ENCODE measurements at places on chromosomes 4 and X.

- H3K4me1 ChIP-seq: no peaks in the 10 kb centered on the region
- no peaks in the 10 kb centered on the region for H3K27me3 ChIP-seq
- no peaks in the 10 kb centered on the region for H3K36me3 ChIP-seq
- H3K4me3 ChIP-seq: no peak overlapping the region
- no peak for DNase-seq
- no peak overlapping the region for H3K27ac ChIP-seq
Observed at GRCh38 chr4:182628544-182628943, 288.6 kb downstream of the DCTD start.

DNA sequence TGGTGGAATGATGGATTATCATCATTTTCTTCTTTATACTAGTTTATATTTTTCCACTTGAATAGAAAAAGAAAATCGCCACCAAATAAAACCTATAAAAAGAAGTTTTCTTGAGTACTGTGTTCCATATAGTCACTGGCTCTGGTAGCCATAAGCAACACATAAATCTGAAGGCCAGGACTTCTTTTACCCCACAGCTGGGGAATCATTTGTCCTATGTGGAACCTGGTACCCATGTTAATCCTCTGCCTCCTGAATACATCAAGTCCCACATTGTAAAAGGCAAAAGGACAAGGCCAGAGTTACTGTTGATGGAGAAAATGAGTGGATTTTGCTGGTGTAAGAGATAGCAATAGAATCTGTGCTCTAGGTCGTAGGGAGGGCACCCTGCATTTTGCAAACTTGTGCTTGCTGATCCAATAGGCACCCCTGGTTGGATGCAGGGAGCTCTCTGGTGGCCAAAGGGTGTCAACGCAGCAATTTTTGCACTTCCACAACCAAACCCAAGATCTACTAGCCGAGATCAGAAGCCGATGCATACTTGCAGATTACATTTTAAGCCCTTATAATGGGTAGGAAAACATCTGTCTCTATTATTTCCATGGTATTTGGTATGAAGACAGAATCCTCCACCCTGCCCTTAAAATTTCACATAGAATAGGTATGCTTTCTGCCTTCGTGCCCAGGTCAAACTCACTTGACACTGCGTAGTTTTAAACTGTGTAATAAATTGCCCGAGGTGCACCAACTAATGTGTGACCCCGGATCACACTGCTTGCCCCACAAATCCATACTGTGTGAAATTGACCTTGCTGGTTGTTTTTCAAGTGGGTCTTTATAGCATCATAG lies 146.2 kb upstream of the SCML1 start:
- H3K4me1 ChIP-seq: peaks cover 3% of the 10 kb centered on the region
- no peak for DNase-seq
- H3K36me3 ChIP-seq: no peaks in the 10 kb centered on the region
- H3K4me3 ChIP-seq: no peak overlapping the region

- DNase-seq: peak; percentile 7
- H3K4me3 ChIP-seq: peak overlapping the region; percentile 17
- no peaks in the 10 kb centered on the region for H3K27me3 ChIP-seq
- no peaks in the 10 kb centered on the region for H3K4me1 ChIP-seq
- H3K27ac ChIP-seq: no peak overlapping the region
Observed at GRCh38 chrX:33725535-33726210, 406.4 kb downstream of the FAM47A start.

DNA sequence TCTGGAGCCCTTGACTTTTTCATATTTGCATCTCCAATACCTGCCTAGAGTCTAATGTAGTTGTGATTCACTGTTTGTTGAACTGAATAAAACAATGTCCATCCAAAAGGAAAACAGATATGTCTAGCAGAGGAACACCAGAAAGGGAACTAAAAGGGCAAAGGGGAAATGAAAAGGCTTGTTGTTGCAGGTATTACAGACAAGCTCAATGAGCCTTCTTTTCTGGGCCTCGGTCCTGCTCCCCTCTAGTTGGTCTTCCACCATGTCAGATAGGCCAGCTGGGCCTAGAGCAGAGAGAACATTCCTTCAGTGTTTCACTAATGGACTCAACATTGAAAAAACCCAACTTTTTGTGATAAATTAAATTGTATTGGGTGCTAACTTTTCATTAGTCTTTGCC lies 55.4 kb downstream of the ZFX start:
- H3K36me3 ChIP-seq: no peaks in the 10 kb centered on the region
- H3K4me1 ChIP-seq: peaks cover 24% of the 10 kb centered on the region
- H3K27me3 ChIP-seq: no peaks in the 10 kb centered on the region
- no peak for DNase-seq
- H3K27ac ChIP-seq: no peak overlapping the region
- H3K4me3 ChIP-seq: no peak overlapping the region

DNA sequence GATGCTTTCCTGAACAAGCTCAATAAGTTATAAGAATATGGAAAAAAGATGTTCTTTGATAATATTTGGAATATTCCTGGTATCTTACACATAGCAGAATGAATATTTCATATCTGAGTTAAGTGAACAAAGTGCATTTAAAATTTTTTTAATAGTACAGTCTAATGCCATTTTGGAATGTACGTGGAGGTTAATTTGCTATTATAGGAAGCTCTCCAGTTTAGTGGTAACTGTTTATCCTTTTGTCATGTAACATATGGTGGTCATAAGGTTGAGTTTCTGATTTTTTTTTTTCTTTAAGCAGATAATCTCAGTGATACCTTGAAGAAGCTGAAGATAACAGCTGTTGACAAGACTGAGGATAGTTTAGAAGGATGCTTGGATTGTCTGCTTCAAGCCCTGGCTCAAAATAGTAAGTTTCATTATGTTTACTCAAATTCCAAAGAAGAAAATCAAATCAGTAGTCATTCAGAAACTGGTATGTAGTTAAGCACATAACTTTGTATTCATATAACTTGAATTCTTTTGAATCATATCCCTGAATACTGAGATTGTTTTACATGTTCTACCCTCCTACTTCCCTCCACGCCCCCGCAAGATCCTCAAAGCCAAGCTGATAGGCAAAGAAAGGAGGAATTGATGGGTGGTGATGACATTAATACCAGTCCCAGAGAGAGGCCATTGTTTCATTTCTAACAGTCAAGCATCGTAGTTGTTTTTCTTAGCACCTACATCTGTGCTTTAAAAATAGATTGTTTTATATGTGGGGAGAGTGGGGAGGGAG lies 32.1 kb downstream of the RAP1GDS1 start:
- no peaks in the 10 kb centered on the region for H3K27me3 ChIP-seq
- no peak overlapping the region for H3K27ac ChIP-seq
- no peak for DNase-seq
- H3K4me1 ChIP-seq: peaks cover 10% of the 10 kb centered on the region
- H3K4me3 ChIP-seq: no peak overlapping the region

GRCh38 chr4:84481860-84482245 lies 17.2 kb downstream of the NKX6-1 start:
- no peak overlapping the region for H3K27ac ChIP-seq
- no peaks in the 10 kb centered on the region for H3K4me1 ChIP-seq
- H3K27me3 ChIP-seq: no peaks in the 10 kb centered on the region
- H3K4me3 ChIP-seq: no peak overlapping the region
- no peaks in the 10 kb centered on the region for H3K36me3 ChIP-seq
- DNase-seq: no peak

- no peak for DNase-seq
- no peak overlapping the region for H3K27ac ChIP-seq
- H3K4me1 ChIP-seq: no peaks in the 10 kb centered on the region
- no peaks in the 10 kb centered on the region for H3K27me3 ChIP-seq
- no peaks in the 10 kb centered on the region for H3K36me3 ChIP-seq
Observed at GRCh38 chr4:112860830-112861690, 188.4 kb upstream of the ANK2 start.

- H3K4me1 ChIP-seq: no peaks in the 10 kb centered on the region
- no peaks in the 10 kb centered on the region for H3K36me3 ChIP-seq
Observed at GRCh38 chr4:151359576-151359975, 34.2 kb upstream of the SH3D19 start.

DNA sequence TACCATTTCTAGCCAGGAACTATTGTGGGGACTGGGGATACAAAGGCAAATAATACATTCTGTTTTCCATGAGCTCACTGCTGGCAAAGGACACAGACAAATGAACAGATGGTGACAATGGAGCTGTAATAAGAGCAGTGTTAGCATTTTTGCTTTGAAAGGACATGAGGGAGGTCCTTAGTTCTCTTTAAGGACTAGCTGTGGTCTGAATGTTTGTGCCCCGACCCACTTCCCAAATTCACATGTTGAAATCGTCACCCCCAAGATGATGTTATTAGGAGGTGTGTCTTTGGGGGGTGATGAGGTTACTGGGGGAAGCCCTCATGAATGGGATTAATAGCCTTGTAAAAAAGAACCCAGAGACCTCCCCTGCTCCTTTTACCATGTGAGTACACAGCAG lies 30.3 kb downstream of the CCNG2 start:
- no peak for DNase-seq
- H3K4me1 ChIP-seq: no peaks in the 10 kb centered on the region
- H3K27ac ChIP-seq: no peak overlapping the region
- no peaks in the 10 kb centered on the region for H3K27me3 ChIP-seq
- no peak overlapping the region for H3K4me3 ChIP-seq

- H3K4me3 ChIP-seq: no peak overlapping the region
- H3K36me3 ChIP-seq: no peaks in the 10 kb centered on the region
- no peak overlapping the region for H3K27ac ChIP-seq
- no peaks in the 10 kb centered on the region for H3K27me3 ChIP-seq
Observed at GRCh38 chrX:123298026-123298425, 113.9 kb downstream of the GRIA3 start.

DNA sequence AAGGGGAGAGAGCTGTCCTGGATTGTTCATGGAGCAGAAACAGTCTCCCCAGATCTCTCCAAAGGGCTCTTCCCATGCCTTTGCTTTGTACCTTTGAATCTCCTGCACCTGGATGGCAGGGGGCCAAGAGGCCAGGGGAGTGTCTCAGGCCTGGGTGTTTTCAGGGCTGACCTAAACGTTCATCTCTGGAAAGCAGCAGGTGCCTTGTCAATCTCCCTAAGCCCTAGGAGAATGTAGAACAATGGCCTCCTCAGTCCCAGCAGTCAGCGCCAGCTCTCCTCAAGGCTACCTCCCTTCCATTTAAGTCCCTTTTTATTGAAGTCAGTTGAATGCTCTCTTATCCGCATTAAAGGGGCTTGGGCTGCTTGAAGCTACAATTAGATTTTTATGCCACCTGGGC lies 31.2 kb upstream of the NSUN7 start:
- DNase-seq: peak; percentile 45
- no peaks in the 10 kb centered on the region for H3K27me3 ChIP-seq
- no peak overlapping the region for H3K4me3 ChIP-seq
- H3K4me1 ChIP-seq: peaks cover 6% of the 10 kb centered on the region
- H3K36me3 ChIP-seq: no peaks in the 10 kb centered on the region
- H3K27ac ChIP-seq: peak overlapping the region; percentile 57

DNA sequence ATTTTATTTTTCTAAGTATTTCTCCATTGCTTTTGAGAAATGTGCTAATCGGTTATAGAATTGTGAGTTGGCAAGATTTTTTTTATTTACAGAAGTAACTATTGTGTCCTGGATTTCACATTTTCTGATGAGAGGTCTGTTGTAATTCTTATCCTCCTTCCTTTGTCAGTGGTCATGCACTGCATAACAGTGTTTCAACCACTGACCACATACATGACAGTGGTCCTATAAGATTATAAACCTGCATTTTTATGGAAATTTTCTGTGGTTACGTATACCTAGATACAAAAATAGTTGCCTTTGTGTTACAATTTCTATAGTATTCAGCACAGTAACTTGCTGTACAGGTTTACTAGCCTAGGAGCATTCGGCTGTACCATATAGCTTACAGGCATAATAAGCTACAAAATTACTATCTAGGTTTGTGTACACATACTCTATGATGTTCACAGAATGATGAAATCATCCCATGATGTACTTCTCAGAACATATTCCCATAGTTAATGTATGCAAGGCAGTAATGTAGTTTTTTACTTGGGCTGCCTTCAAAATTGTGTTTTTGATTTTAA lies 47.8 kb downstream of the APELA start:
- no peaks in the 10 kb centered on the region for H3K4me1 ChIP-seq
- H3K27me3 ChIP-seq: no peaks in the 10 kb centered on the region
- no peak overlapping the region for H3K4me3 ChIP-seq
- H3K27ac ChIP-seq: no peak overlapping the region

DNA sequence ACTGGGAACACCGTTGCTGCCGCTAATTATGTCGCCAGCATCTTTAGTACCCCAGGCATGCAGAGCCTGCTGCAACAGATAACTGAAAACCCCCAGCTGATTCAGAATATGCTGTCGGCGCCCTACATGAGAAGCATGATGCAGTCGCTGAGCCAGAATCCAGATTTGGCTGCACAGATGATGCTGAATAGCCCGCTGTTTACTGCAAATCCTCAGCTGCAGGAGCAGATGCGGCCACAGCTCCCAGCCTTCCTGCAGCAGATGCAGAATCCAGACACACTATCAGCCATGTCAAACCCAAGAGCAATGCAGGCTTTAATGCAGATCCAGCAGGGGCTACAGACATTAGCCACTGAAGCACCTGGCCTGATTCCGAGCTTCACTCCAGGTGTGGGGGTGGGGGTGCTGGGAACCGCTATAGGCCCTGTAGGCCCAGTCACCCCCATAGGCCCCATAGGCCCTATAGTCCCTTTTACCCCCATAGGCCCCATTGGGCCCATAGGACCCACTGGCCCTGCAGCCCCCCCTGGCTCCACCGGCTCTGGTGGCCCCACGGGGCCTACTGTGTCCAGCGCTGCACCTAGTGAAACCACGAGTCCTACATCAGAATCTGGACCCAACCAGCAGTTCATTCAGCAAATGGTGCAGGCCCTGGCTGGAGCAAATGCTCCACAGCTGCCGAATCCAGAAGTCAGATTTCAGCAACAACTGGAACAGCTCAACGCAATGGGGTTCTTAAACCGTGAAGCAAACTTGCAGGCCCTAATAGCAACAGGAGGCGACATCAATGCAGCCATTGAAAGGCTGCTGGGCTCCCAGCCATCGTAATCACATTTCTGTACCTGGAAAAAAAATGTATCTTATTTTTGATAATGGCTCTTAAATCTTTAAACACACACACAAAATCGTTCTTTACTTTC lies 1.8 kb downstream of the UBQLN2 start:
- DNase-seq: no peak
- peak overlapping the region; percentile 51 for H3K4me3 ChIP-seq
- no peaks in the 10 kb centered on the region for H3K27me3 ChIP-seq
- H3K4me1 ChIP-seq: peaks cover 5% of the 10 kb centered on the region

- H3K27ac ChIP-seq: no peak overlapping the region
- no peaks in the 10 kb centered on the region for H3K4me1 ChIP-seq
- H3K27me3 ChIP-seq: no peaks in the 10 kb centered on the region
- no peak for DNase-seq
- H3K36me3 ChIP-seq: no peaks in the 10 kb centered on the region
Observed at GRCh38 chr4:142383800-142384470, 462.2 kb downstream of the INPP4B start.

DNA sequence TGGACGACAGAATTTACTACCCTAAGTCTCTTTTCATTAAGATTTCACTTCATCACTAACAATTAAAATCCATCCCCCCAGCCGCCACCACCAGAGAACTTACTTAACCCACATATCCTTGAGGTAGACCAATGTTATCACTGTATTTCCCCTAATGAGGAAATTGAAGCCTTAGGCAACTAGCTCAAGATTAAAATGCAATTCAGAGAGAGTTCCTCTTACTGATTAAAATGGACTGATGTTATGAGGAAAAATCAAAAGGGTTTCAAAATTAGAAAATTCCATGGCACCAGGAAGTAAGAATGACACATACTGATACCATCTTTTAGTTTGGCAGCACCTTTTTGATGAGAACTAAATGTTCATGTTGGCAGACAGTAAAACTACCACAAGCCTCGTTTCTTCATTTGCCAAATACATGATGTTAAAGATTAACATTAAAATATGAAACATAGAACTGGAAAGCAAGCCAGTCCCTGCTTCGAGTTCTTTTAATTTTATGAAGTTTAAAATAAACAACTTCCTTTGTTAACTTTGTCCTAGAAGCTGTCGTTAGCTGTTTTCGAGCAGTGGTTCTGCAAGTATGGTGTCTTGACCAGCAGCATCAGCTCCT lies 69.3 kb upstream of the CCDC160 start:
- H3K4me3 ChIP-seq: no peak overlapping the region
- no peaks in the 10 kb centered on the region for H3K27me3 ChIP-seq
- H3K4me1 ChIP-seq: no peaks in the 10 kb centered on the region
- no peak for DNase-seq
- H3K27ac ChIP-seq: no peak overlapping the region
